ENCODE measurements at places on chromosomes 4 and X.

DNA sequence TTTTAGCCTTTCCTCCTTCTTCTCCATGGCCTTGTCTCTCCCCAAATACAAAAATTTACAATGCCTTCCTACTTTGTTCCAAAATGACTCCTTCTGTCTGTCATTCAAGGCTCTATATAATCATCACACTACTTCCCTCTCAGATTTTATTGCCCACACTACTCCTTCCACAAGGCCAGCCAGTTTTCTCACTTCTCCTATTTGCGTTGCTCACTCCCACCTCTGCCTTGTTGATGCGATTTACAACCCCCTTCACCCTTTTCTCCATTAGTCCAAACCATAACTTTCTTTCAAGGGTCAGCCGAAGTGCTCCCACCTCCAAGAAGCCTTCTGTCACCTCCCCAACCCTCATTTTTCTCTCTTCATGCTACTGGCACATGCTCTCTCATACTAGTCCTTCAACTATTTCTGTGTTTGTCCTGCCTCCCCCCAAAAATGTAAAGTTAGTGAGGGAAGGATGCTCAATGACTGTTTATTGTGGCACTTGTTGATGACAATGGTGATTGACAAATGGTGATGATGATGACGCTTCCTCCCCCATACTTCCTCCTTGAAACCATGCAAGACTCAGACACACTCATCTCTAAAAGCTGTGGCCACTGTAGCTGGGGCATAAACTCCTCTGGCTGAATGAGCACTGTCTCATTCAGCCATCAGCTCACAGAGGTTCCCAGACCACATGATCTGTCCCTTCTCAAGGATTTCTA is 2.7 kb upstream of the XKRX start:
- no peak for DNase-seq

DNA sequence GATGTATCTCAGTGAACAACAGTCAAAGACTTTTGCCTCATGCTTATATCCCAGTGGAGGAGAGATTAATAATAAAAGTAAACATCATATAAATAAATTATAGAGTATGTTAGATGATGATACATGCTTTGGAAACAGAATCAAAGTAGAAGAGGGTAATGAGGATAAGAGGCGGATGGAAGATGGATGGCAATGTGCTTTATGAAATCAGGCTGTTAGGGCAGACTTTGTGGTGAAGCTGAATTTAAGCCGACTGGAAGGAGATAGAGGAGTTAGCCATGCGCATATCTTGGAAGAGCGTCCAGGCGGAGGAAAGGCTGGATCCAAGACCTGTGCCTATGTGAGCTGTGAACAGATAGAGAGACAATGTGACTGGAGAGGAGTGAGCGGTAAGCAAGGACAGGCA is 74.9 kb upstream of the GUCY1A1 start:
- DNase-seq, result no peak

- DNase-seq, result no peak
These were observed 266.3 kb downstream of the SPATA18 start for GRCh38 chr4:52317361-52317879.

- DNase-seq, result no peak
These were observed 15.6 kb downstream of the XAGE3 start for GRCh38 chrX:52852110-52852860.

GRCh38 chr4:13386405-13387107 is 97.6 kb downstream of the RAB28 start:
- no peak for DNase-seq

DNA sequence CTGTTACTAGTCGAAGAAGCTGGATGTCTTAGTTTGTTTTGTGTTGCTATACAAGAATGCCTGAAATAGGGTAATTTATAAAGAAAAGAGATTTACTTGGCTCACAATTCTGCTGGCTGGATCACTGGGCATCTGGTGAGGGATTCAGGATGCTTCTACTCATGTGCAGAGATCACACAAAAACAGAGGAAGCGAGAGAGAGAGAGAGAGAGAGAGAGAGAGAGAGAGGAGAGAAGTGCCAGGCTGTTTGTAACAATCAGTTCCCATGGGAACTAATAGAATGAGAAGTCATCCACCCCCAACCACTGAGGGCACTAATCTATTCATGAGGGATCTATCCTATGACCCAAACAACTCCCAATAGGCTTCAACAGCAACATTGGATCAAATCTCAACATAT is 66.2 kb upstream of the FAM9A start:
- no peak for DNase-seq

- DNase-seq, result no peak
These were observed 67.5 kb upstream of the NPY2R start for GRCh38 chr4:155140889-155141288.

GRCh38 chr4:16472537-16472936 is 246.3 kb upstream of the TAPT1 start:
- DNase-seq, result no peak

GRCh38 chr4:528296-528695 is 29.3 kb downstream of the PIGG start:
- DNase-seq, result no peak

- no peak for DNase-seq
These were observed 472.7 kb upstream of the DIAPH2 start for GRCh38 chrX:96211953-96212352.

DNA sequence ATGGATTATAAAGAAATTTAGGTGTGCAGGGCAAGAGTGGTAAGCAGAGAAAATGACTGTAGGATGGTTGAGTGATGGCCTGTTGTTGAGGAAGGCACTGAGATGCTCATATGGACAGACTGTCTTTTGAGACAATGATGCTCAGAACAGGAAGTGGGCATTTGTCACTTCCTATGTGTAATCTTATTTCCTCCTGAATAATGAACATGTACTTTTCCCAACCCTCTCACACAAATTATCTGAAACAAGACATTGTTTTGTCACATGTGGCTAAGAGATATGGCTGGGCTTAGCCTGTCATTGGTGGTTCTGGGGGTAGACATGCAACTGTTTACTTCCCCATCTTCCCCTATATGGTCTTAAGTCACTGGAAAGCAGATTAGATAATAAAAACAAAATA is 240.5 kb downstream of the CFAP47 start:
- DNase-seq, result no peak

- peak; percentile 3 for DNase-seq
These were observed 12.2 kb upstream of the MTMR1 start for GRCh38 chrX:150680974-150681373.

DNA sequence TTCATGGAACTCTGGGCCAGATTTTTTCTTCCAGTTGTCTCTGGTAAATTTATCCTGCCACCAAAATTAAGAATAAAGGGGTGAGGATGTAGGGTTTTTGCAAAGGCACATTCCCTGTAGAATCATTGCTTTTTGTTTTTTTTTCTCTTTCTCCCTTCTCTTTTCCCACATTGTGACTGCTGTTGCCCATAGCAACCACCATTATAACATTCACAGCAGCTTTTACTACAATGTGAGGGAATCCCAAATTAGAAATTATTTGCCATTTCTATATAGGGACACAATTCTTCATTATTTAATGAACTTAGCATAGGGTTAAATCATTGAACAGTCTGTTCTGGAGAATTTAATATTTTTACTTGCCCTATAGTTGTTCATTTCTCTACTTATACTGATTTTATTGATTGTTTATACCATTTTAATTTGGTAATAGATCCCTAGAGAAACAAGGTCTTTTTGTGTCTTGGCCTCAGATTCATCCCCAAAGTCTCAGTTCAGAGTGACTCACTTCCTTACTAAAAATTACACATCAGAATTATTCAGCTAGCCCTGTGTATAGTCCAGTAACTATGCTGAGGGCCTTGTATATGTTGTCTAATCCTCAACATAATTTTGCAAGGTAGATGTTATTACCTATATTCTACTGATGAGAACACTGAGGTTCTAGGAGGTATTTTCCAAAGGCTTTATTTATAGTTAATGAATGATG is 80.8 kb upstream of the ANK2 start:
- no peak for DNase-seq

- DNase-seq, result no peak
These were observed 102.9 kb downstream of the PCDH7 start for GRCh38 chr4:30822911-30823551.

DNA sequence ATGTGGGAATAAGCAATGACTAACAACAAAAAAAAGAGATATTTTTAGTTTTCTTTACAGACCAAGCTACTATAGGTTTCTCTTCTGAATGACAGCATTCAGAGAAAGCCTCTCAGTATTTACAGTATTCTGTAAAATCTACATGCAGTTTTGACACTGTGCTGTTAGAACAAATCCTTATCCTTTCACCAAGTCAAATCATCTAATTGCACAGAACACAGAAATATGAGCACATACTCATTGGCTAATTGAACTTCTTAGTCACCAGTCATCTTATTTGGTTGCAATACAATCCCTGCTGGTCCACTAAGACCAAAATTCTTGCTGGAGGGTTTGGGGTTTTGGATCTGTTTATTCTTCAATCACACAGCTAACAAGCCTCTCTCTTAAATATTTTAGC is 5.7 kb downstream of the ACOT9 start:
- no peak for DNase-seq

DNA sequence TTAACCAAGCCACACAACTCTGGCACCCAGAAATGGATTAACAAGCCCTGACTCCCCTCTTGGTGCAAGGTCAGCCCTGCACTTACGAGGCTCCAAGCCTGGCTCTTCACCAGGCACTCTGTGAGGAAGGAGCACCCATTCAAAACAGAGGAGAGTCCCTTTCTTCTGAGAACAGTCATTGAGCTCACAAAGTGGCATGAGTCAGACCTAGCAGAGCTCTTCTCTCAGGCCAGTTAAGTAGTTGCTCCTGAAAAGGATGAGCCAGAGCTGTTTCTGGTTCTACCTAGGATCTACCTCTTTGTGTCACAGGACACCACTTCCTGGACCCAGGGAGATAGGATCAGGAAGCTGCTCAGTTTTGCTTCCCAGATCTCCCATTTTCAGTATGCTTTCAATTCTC is 48.2 kb downstream of the EVC2 start:
- DNase-seq, result no peak

GRCh38 chrX:118536687-118537461 is 41.3 kb downstream of the DOCK11 start:
- DNase-seq, result no peak

DNA sequence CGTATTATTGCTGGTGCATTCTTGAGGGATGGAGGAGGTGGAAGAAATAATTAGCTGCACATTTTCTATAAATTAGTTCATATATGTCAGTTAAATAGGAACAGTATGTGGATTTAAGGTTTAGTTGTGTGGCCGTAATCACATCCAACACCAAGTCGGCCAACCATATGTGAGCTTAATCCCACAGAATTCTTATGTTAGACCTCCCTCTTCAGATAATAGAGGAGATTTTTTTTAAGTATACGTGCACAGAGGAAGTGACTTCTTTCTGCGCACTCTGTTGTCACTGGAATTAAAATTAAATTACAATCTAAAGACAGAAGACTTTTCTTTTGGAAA is 2.1 kb downstream of the SEPTIN11 start:
- DNase-seq, result no peak

- DNase-seq, result no peak
These were observed 65.2 kb upstream of the MTM1 start for GRCh38 chrX:150502979-150503897.

DNA sequence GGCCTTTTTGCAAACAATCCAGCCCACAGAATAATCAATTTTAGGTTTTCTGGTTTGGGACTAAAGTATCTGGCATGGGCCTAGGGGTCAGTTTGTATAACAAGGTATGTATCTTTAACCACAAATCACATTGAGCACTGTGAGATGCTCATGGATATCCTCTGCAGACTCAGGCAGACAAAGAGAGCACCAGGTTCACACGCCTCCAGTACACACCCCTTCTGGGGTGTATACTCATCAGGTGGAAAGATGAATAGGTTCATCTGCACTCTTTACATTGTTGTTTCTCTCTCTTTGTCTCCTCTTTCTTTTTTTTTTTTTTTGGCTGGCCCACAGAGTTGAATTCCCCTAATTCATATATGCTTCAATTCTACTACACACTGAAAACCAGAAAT is 21.1 kb downstream of the TEC start:
- no peak for DNase-seq

- DNase-seq, result no peak
These were observed 22.2 kb upstream of the GTPBP6 start for GRCh38 chrX:340641-341423.

DNA sequence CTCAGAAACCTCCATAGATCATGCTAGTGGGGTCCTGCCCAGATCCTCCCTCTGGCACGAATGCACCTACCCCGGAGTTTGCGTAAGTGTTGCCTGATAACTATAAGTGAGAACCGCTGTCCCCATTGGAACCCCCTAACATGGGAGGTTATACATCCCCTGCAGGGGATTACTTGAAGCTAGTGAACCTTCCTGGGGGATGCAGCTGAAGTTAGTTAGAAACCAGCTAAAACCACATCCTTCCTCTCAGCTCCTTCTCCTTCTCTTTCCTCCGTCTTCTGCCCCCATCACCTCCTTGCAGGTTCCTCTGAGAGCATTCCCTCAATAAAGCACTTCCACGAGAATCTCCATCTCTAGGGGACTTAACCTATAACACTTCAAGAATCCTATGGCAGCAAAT is 95.0 kb downstream of the ZNF827 start:
- no peak for DNase-seq

DNA sequence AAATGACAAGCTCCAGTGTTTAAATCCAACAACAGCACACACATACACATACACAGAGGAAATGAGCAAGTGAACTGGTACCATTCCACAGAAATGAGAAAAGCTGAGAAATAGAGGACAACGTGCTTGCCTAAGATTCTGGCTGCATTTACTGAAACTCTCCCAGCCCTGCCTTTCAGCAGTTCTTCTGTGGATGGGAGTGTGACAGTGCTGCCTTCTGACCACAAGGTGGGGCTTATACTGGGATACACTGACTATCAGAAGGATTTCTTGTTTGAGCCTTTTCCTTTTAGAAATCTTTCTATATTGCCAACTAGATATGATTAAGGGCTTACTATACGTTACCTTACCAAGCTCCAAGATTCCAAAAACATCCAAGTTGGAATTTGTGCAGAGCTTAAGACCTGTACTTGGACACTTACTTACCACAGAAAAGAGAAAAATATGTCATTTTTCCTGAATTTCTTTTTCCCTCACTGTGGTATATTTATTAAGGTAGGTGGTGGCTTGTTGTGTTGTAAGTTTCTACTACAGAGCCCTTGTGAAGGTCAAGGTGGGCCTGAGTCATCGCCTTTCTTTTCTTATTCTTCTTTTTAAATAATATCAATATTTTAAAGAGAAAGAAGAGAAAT is 10.7 kb upstream of the CXCL8 start:
- peak; percentile 20 for DNase-seq

All from NCI-H2029 treated with DMSO at 0.1 percent for 48 hours (cell line).